ENCODE measurements at places on chromosomes 5 and 9. TPM values are rescaled to one million over a fixed set of nuclear protein-coding genes. Genes with fewer than 3 reads are reported as not detected.

DNA sequence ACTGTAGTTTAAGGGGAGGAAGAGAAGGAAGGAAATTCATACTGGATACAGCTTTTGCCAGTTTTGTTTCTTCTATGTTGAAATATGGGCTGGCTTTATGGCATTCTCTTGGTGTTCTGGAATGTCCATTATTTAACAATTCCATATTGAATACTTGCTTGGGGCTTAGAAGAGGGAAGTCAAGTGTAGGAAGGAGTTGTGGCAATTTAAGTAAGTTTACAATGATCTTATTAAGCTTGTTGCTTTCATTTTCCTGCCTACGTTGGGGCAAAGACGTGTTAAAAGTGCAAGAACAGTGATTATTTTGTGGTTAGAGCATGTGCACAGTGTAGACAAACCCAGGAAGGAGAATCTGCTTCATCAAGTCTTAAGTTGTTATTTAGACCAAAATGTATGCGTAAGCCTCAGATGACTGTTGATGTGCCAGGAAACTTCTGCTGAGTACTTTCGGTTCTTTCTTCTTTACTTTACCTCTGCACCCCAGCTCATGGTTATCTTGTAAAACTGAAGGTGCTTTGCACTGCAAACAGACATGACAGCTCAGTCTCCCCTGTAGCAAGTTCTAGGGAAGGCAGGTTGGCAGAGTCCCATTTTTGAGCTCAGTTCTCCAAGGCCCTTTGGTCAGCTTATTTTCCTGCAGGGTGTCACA is 75.8 kb downstream of the F2RL2 start:
- DNase-seq, result no peak

DNA sequence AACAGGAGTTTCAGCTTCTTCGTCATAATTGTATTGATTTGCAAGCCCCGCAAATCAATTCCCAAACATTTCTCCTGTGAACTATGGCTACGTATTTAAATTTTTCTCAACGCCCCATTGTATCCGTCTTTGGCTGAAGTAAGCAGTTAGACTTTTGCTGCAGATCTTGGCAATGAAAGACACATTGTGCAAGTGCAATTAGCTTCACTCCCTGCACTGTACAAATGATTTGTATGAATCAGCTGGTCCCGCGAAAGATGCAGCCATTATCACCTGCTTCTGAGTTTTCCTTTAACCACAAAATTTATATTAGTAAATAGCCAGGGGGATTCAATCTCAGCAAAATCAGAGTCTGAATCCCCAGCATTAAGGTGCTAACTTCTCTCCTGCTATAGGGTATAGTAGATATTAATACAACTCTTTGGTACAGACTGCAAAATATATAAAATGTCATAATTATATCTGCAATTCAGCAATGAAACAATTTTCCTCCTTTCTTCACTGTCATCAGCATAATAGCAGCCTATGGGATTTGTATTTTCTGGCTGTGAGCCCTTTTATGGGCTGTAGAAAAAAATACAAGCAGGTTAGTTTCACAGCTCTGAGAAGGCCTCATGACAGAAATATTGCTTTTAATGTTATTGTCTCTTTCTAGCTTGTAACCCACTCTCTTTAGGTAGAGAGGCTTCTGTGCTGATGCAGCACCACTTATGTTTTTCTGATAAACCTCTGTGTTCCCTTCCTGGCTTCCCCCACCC is 68.4 kb upstream of the SMARCA2 start:
- DNase-seq, result no peak

- DNase-seq, result no peak
Observed at GRCh38 chr5:155091768-155092717, 78.5 kb downstream of the KIF4B start.

DNA sequence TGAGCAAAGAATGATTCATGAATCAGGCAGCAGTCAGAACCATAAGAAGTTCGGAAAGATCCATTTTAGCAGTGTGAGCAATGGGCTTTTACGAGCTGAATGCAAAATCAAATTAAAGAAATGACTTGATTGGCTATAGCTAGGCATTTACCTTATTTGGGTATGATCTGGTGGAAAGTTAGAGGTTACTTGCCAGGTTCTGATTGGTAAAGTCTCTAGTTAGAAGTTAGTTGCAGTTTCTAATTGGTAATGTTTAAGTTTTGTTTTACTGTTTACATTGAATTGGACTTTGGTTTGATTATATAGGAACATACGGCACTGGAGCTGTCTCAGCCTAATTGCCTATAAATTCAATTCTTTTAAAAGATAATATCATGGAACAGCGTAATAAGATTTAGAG is 97.9 kb downstream of the ITGA1 start:
- no peak for DNase-seq

PCDHB4 gene
- total RNA-seq, result not detected

DNA sequence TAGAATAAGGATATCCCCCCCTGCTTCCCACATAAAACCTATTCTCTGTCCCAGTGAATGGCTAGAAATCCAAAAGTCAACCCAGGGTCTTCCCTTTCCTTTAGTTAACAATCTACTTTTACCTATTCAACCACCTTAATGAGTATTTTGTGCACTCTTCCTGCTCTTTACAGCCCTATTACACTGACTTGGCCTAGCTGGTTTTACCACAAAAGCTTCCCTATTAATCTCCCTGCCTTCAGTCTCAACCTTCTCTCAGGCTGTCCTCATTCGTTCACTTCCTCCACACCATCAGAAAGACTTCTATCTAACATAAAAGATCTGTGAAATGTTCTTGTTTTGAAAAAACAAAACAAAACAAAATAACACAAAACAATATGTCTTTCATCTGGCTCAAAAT is 16.2 kb downstream of the CTNNAL1 start:
- no peak for DNase-seq

IQGAP2 gene
- 2.0 TPM for total RNA-seq

DNA sequence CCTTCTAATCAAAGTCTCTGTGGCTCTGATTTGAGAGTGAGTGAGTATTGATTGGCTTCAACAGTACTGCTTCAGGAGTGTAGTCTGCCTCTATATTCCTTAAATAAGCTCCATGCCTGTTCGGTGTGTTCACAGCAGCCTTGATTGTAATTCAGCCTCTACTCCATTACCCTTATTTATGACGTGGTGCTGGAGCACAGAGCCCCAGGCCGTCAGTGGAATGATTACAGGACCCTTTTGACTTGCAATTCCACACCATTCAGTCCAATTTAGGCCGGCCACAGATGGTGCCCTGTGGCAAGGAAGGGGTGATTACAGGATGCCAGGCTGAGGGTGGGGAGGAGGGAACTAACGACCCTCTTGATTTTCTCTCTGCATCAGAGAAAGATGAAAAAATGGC is 110.3 kb downstream of the ASTN2 start:
- no peak for DNase-seq

C5orf47 gene
- total RNA-seq, result not detected

GRCh38 chr9:15176836-15177235 is 130.2 kb downstream of the TTC39B start:
- DNase-seq, result no peak

DNA sequence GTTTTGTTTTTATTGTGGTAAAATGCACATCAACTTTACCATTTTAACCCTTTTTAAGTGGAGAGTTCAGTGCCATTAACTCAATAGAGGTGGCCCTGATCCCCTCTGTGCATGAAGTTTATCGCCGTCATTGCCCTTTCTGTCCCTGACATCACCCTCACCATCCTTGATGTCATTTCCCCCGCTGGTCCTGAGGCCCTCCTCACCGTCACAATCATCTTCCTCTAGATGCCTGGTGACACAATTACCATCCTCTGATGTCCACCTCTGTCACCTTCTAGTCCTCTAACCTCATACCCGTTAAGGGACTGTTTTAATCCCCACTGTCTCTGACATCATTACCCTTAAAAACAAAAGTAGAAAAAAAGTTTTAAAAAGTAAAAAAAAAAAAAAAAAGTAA is 112.5 kb upstream of the TBC1D2 start:
- DNase-seq, result no peak

DNA sequence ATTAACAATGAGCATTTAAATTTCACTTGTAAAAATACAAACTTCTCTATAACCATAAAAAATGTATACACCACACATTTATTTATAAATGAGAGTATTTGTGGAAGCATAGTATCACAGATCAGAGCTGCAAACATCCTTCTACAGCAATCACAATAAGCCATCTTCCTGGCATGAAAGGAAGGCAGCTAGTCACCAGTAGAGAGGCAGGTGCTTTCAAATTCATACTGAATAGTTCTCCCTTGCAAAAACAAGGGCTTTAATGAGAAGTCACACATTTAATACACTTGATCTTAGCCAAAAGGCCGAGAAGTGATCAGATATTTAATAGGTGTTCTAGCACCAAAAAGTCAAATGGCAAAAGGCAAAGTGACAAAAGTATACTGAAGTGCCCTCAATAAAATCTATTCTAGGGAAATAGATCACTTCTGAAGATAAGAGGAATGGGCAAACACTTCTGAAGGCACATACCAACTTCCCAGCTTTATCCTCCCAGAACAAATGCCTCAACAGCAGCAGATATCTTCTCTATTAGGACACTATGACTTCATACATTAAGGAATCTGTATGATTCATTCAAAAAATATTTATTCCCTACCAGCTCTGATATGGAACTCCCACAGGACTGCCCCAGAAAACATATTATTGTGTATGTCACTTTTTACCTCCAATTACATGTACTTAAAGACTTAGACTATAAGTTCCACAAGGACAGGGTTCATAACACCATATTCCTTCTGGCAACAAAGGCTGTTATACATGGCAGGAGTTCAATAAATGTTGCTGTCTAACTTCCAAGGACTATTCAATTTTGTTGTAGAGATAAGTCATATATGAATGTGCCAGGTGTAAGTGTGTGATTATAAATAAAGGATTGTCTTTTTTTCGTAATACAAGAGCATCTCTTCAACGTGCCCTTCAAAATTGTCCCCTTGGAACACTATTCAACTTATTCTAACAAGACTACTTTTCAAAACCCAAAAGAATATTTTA is 31.7 kb downstream of the MAPKAP1 start:
- DNase-seq, result peak; percentile 58

- peak; percentile 50 for DNase-seq
Observed at GRCh38 chr9:72441848-72442607, 77.0 kb upstream of the ZFAND5 start.

CARTPT gene
- total RNA-seq, result not detected

DNA sequence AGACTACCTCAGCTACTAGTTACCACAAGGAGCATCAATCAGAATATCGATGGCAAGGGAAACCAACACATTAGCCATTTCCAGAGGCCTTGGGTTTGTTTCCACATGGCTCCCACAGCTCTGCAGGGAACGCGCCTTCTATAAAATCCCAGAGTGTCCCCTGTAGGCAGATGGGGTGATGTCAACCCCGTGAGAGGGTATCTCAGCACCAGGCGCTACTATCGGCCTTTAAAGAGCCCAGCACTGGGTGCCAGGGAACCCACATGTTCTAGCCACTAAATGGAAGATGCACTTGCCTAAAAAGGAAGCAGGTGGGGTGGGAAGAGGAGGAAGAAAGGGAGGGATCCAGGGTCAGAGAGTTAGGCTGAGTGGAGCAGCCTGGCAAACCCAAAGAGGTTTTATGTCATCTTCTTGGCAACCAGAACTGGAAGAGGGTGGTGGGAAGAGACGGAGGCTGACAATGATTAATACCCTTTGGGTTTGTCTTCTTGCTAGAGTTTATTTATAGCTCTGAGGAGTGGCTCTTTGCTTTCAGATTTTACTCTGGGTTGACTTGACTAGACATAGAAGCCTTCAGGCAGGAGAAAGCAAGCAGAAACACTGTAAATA is 19.9 kb downstream of the MACROH2A1 start:
- DNase-seq, result no peak

- peak; percentile 7 for DNase-seq
Observed at GRCh38 chr5:32027717-32028458, 146.2 kb downstream of the GOLPH3 start.

- DNase-seq, result no peak
Observed at GRCh38 chr5:67095346-67096171, 101.0 kb downstream of the CD180 start.

- no peak for DNase-seq
Observed at GRCh38 chr5:31981361-31981945, 192.7 kb downstream of the GOLPH3 start.

- no peak for DNase-seq
Observed at GRCh38 chr5:58493141-58493540, 1.9 kb downstream of the GAPT start.

- DNase-seq, result no peak
Observed at GRCh38 chr5:2168601-2169429, 286.1 kb upstream of the IRX4 start.

DNA sequence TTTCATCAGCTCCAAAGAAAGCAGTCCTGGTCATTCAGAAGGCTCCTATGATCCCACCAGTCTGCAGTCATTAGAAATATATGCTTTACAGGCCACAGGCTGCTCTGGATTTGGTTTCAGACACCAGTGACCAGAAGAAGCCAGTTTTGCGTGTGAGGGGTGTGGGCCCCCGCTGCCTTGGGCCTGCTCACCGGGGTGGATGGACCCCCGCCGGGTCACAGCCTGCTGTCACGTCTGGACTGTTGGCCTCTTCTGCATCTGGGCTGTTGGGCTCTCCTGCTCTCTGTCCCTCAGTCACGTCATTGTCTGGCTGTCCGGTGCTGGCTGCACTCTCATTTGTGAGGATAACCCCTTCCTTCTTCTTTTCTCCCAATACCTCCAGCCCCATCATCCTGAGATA is 33.1 kb downstream of the NSUN2 start:
- DNase-seq, result no peak

ZNF883 gene
- total RNA-seq, result not detected

GRCh38 chr5:73322437-73323076 is 126.0 kb downstream of the FOXD1 start:
- no peak for DNase-seq

DNA sequence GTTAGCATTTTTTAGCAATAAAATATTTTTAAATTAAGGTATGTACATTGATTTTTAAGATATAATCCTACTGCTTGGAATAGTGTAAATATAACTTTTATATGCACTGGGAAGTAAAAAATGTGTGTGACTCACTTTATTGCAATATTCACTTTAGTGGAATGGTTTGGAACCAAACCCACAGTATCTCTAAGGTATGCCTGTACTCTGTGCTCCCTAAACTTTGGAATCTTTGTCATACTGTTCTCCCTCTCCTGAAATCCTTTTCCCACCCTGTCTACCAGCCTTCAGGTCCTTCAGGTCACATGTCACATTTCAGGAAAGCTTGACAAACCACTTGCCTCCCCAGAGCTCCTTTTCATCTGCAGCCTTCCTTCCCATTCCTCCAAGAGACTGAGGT is 308.7 kb downstream of the SPOCK1 start:
- DNase-seq, result no peak

ENTR1 gene
- 119 TPM for total RNA-seq

CCT5 gene
- total RNA-seq, result 489 TPM

FLT4 gene
- total RNA-seq, result 0.17 TPM

GRCh38 chr5:134020188-134020587 is 15.4 kb upstream of the VDAC1 start:
- no peak for DNase-seq

DNA sequence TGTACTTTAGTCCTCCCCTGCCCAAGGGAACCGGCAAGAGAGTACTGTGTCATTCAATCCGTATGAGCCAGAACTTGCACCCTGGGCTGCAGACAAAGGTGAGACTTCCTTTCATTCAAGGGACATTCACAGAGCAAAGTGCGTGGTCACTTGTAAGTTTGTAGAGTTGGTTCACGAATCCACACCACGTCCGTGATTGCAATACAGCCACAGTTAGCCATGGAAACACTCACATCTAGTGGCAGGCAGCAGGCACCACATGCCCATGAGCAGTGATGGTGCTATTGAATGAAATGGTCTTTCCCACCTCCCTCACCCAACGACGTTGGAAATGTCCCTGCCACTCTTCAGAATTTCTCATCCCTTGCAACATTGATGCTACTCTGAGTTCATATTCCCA is 72.6 kb downstream of the SYK start:
- no peak for DNase-seq

PCDHGB3 gene
- 0.10 TPM for total RNA-seq

GRCh38 chr9:4137234-4137633 is 162.6 kb downstream of the GLIS3 start:
- DNase-seq, result peak; percentile 85

All from HCT116 (cell line).